Stimulated activated CD4-positive, alpha-beta T cell treated with anti-CD3 and anti-CD28 coated beads, Interleukin-4, amount 100 ng/mL, for 48 hours (primary cell): ENCODE measurements at places on chromosomes 2 and 18.

DNA sequence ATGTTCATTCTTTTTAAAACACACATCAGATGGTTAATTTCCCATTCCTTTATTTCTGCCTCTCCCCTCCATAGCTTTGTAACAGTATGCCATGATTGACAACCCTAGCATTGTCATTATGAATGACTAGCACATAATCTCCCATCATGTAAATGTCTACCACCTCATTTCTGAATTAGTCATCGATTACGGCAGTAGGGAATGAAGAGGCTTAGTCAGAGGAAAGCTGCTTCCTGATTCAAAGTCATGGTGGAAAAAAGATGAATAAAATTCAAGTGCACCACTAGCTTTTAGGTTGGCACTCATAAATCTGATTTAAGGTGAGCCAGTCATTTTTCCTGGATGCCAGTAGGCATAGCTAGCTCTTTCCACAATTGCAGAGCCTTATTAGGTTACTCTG is 19.1 kb upstream of the ACMSD start:
- DNase-seq, result no peak

DNA sequence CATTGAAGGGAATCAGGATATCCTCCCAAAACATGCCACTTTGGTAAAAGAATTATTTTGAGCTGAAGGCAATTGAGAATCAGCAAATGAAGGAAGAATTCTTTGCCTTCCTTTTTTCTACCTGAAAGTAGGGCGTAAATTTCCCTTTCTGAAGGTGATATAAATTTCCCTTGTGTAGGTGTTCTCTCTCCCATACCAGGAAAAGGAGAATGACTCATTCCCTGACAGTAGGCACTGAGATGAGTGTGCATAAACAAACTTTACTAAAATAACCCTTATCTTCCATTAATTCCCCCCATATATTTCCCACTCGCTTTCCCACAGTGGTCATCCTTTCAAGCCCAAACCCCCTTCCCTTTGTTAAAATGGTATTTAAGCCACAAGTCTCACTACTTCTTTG is 1339.0 kb downstream of the LRP1B start:
- no peak for DNase-seq

DNA sequence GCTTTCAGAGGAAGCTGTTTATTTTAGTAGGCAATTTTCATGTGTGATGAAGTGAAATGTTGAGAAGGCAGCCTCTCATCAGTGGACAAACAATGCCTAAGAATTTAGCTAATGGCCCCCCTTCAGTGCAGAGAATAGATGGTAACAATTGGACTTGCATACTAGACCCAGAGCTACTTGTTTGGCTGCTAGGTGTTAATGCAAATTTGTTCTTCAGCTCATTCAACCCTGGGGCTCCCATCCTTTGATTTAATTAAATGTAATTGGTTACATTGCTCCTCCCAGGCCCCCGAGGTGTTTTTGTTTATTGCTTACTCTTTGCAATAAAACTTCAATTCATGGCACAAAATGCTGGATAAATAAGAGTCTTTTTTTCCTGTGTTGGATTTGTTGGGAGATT is 68.6 kb downstream of the CAMKMT start:
- no peak for DNase-seq

GRCh38 chr18:24817587-24818371 is 357.3 kb downstream of the HRH4 start:
- DNase-seq, result no peak

DNA sequence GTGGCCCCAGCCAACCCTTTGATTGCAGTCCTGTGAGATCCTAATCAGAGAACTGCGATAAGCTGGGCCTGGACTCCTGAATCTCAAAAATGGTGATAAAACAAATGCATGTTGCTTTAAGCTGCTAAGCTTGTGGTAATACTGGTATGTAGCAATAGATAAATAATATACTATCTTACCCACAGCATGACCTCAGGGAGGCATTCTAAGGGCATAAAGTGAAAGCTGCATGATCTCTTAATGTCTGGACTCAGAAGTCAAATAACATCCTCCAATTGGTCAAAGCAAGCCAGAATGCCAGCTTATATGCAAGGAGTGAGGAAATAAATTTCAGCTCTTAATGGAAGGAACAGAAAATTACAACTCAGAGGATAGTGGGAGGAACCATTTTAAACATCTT is 246.1 kb downstream of the FSIP2 start:
- DNase-seq, result no peak

- DNase-seq, result no peak
Measured at GRCh38 chr2:181655519-181655918, 1.4 kb downstream of the CERKL start.

DNA sequence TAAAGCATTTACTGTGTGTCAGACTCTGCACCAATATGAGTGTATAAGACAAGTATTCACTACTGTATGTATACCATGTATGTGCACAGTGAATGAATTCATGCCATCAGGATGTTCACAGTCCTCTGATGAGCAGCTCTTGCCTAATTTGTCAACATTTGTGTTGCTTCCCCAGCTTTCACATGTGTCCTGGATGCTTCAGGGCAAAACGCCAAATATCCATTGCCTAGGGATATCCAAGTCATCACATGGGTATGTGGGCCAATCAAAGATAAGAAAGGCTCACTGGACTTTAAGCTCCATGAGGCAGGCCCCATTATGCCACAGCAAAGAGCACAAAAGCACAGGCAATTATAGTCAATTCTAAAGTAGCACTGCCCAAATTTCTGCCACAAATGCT is 134.2 kb upstream of the CHAC2 start:
- DNase-seq, result no peak

- DNase-seq, result no peak
Measured at GRCh38 chr2:106282462-106283170, 88.5 kb upstream of the UXS1 start.

GRCh38 chr18:75320506-75320905 is 107.0 kb downstream of the SMIM21 start:
- DNase-seq, result no peak
